T-helper 2 cell (primary cell): ENCODE measurements at places on chromosomes 6 and 20.

GRCh38 chr6:115064680-115065079, 721.9 kb upstream of the HS3ST5 start:
- peak; percentile 8 for DNase-seq

GRCh38 chr6:7841781-7842468, 68.7 kb downstream of the TXNDC5 start:
- DNase-seq: no peak

DNA sequence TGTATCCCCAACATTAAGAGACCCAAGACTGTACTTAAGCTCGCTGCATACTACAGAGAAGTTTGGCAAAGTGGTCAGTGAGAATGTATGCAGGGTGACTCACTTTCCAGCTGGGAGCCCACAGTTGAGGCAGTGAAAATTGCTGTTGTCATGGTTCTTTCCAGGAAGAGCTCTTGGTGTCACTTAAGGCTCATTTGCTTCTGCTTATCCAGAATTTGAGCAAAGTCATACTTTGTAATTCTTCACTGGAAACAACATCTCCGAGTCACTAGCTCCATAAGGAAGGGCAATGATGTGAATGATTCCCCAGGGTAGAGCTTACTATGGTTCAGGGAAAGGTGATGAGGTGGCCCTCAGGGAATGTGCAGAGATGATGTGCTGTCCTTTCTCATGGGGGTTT, 65.4 kb upstream of the FBXL4 start:
- DNase-seq: no peak

DNA sequence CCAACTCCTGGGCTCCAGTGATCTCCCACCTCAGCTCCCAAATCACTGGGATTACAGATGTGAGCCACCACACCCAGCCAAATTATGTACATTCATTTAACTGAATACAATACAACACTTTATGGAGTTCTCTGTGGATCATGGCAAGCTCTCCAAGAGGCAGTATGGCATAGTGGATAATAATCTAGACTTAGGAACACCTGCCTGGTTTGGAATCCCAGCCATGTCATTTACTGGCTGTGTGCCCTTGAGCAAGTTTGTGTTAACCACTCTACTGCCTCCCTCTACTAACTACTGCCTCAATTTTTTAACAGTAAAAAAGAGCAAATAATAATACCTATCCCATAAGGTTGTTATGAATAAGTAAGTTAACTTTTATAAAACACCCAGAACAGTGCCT, 1.9 kb upstream of the ETV7 start:
- no peak for DNase-seq

DNA sequence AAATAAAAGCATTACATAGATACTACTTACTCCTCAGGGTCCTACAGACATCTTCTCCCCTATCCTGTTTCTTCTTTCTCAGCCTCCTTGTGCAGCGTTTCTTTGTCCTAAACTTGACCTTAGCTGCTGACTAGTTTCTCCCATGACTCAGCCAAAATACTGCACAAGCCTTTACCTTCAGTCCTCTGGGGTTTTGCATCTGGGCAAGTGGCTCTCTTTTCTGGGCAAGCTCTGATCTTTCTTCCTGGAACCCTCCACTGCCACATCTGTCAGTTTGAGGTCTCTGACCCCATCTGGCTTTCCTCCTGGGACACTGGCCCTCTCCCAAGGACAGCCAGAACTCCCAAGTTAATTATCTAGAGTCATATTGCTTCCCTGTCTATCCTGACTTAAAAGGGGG, 838.4 kb downstream of the DHX35 start:
- no peak for DNase-seq

DNA sequence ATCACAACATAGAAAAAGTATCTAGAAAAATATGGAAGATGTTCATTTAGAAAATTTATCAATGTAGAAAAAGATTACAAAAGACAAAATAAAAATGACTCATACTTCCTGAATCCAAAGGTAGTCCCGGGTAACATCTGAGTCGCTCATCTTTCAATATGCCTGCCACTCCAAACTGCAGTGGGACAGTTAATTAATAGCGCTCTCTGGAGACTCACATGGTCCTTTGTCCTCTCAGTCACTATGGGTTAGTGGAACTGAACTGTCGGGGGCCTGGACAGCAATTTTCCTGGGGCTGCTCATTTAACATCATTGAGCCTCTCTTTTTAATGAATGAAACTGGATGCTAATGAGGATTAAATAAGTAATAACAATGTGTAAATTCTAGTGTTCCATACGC, 103.4 kb downstream of the MAP3K4 start:
- no peak for DNase-seq

DNA sequence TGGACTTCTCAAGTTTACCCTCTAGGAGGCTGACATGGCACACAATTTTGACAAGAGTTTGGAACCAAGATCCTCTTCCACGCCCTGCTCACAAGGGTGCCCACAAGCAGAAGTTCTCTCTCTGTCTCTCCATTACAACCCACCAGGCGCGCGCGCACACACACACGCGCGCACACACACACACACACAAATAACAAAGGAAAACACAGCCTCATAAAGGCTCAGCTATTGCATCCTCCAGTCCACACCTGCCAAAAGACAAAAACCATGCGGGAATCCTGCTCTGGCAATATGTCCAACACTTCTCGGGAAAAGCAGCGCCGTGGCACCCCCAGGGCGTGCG, 870 bp downstream of the PAK5 start:
- DNase-seq: no peak

DNA sequence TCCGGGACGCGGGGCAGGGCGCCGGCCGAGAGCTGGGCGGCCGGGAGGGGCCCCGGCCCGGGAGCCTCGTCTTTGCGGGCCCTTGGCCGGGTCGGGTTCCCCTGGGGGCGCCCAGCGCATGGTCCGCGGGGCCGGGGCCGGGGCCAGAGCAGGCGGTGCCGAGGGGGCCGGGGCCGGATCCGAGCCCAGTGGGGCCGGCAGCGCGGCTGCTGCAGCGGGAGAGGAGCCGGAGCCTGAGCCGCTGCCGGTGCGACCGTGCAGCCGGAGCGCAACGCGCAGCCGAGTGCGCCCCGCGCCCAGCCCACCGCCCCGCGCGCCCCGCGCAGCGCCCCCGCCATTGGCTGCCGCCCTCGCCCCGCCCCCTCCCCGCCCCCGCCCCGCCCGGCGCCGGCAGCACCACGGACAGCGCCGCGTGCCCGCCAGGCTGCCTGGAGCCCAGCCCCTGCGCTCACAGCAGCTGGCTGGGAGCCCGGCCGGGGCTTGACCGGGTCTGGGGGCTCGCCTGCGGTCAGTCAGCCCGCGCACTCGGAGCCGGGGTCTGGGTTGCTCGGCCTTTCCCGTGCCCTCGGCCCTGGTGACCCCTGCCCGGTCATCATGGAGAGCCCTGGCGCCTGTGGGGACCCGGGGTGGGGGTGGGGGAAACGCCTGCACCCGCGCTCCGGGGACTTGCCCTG, at the start of gene HRH3:
HRH3 (minus strand) TSS at position 287 of the 674 bp plus-strand sequence. CDS start 308 bp downstream, outside the sequence.
- DNase-seq: peak; percentile 25

DNA sequence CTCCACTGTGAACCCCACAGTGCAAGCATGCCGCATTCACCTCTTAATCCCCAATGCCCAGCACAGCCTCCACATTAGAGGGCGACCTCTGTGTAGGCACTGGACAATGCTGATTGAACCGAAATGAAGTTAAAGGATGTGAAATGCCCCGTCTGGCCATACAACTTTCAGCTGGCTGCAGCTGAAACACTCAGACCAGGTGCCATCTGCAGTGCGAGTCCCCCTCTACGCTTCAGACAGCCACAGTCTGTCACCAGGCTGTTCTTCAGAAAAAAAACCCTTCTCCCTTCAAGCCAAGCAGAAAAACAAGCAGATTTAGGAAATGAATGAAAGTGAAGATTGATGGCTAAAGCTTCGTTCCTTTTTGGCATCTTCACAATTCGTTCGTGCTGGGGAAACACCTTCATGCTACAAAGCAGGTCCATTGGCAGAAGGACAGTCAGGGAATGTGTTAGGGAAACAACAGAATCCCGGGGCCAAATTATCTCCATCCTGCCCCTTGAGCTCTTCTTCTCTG, 44.7 kb downstream of the TNFAIP3 start:
- no peak for DNase-seq

DNA sequence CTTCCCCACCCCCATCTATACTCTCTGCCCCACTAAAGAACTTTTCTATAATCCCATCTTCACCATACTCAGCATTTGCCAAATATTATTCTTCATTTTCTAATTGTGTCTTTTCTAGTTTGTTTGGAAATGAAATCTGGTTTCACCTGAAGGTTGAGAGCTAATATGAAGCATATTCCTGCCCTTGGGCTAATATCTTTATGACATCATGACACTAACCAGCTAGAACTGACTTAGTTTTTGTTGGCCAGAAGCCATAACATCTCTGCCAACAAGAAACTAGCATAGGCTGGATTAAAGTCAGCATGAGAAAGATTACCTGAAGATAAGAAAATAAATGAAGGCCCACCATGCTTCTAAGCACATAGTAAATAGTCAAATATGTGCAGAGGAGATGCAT, 16.7 kb downstream of the UNC5CL start:
- DNase-seq: no peak

GRCh38 chr6:56789879-56790278, 147.2 kb upstream of the DST start:
- DNase-seq: no peak

DNA sequence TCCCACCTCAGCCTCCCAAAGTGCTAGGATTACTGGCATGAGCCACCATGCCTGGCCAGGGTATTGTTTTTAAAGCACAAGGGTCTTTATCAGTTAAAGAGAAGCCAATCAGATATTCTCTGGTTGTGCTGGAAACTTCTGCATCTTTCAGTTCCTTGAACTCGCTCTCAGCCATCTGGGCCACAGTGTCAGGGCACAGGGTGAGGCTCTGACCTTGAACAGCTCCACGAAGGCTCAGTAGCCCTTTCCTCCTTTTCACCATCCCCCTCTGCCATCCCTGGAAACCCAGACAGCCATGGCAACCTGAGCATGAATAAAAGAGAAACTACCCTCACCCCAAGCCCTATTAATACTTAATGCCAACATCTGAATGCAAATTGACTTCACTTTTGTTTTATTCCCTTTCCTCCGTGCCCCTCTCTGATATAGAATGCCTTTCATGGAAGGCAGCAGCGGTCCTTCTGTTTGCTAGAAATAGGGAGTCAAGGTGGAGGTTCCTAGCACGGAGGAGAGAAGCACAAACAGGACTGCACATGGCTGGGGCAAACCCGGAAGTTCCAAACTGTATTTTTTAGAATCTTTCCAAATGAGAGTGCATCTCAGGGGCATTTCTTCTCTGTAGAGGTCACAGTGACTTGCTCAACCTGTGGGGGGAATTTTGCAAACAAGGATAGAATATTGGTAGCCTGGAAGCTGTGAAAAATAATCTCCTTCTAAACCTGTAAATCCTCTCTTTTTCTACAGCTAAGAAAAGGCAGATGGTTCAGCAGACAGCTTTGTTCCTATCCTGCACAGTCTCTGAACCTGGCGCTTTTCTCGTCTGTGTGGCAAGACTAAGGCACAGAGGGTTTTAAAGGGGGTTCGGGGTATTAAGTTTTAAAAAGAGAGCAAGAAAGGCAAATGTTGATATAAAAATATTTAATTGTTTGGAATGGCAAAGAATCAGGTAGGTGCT, 176.4 kb upstream of the RREB1 start:
- no peak for DNase-seq
